GM12892 (cell line): ENCODE measurements at places on chromosomes 2 and 18.

DNA sequence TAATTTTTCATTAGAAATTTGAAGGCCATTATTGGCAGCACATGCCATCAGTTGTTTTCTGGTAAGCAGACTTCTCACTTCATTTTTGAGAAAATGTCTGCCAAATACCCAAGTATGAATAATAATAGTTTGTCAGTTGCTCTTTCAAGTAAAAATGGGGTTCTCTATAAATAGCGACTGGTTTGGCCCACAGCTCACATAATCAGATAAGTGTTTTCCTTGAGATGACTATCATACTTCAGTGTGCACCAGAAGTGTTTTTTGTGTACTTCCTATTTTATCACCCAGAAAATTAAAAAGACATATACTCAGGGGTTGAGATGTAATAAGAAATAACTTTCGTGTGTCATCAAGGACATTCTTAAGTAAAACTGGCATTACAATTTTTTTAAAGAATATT, 147.1 kb downstream of the PHLPP1 start:
- no peak for DNase-seq

GRCh38 chr2:86464652-86465051, 23.5 kb downstream of the KDM3A start:
- no peak for DNase-seq

- DNase-seq, result no peak
Measured at GRCh38 chr2:74290066-74290465, 53.1 kb downstream of the SLC4A5 start.

- no peak for DNase-seq
Measured at GRCh38 chr2:42804338-42804737, 12.0 kb upstream of the HAAO start.

DNA sequence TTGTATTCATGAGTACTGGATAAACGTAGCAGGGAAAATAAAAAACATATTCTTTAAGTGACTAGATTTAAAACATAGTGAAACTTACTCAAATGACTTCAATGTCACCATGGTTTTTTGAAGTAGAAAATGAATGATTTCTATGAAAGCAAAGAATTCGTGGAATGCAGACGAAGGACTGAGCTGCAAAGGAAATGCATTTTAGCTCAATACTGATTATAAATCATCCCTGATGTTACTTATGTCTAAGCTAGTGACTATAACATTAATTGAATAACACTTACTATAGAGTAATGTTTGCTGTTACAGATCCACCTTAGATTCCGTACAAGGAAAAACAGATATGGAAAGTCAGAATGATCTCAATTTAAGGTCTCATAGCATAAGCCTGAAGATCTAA, 1257.7 kb upstream of the CDH2 start:
- DNase-seq, result no peak

DNA sequence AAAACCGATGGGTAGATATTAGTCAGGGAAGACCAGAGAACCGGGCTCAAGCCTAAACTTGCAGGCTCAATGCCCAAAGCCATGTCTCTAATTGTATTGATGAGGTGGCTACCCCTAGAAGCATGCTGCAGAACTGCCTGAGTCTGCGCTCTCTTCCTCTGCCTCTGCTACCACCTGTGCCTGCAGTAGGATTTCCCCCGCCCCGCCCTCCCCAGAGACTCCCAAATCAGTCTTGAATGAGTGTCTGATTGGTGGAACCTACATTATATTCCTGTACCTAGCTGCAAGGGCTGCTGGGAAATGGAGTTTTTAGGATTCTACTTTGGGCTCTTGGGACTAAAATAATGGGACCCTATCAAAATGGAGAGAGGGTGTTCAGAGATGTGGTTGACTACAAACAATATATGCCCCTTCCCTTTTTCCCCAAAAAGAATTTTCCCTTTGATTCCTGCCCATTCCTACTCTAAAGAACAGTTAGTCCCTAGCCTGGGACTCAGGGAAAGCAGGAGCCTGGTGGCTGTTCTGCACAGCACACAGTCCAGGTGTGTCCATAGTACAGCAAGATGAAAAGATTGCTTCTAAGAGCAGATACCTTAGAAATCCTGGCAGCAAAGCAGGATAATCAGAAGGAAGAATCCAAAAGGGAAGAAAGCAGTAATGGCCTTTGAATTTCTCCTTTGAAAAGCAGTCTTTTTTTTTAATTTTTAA, 12.5 kb downstream of the GRP start:
- DNase-seq, result no peak

- no peak for DNase-seq
Measured at GRCh38 chr2:1756456-1756855, 12.1 kb upstream of the PXDN start.

- no peak for DNase-seq
Measured at GRCh38 chr2:146874260-146874658, 970.6 kb upstream of the ACVR2A start.

- no peak for DNase-seq
Measured at GRCh38 chr18:64322189-64322588, 173.3 kb upstream of the LINC00305 start.

DNA sequence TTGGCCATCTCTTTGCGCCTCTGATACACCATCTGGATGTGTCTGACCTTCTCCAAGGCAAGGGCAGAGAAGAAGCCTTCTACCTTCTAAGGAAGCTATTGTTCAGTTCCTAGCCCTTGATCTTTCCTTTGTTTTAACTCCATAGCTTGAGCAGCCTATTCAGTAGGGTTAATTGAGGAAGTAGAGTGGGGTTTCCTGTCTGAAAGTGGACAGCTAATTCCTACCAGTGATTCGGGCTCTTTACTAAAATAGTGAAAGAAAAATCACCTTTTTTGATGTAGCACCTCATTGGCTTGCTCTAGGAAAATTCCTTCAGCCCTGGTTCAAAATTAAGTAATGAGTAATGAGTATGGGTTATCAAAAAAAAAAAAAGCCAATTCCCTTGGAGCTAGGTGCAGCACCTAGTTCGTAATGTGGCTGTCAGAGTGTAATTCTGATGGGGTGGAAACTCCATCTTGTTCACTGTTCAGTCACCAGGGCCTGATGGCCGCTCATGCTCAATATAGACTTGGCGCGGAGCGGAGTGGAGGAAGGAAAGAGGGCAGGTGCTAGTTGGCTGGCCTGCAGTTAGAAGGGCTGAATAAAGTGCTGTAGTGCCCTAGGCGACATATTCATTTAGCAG, 2.9 kb upstream of the MGAT5 start:
- DNase-seq, result no peak

DNA sequence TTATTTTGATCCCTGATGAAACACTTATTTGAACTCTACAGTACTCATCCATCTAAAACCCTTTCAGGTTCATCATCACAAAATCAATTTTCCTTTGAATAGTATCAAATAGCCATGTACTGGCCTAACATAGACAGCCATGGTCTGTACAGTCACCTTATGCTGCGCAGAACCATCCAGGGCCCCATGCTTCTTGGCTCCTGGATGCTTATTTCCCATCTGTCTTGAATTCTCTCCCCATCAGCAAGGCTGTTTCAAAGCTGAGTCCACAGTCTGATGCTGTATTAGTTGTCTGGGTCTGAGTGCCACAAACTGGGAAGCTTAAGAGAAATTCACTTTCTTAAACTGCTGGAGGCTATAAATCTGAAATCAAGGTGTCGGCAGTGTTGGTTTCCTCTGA, 290.2 kb downstream of the OSR1 start:
- DNase-seq, result no peak

DNA sequence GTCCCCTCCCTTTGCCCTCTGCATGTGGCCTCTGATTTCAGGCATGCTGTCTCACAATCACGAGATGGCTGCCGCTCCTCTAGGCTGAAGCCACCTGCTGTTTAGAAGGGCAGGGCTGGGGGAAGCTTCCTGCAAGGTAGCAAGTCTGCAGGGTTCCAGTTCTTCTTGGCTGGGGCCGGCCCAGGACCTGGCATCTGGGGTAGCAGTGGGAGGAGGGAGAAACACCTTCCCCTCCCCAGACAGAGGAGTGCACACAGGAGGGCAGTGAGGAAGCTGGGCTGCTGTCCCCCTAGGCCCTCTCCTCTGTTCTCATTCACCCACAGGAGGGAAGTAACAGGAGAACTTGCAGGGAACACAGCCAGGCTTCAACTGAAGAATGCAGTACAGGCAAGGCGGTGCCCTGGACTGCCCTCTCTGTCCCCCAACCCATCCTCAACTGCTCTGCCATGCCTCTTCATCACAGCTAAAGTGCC, 345.9 kb upstream of the HS6ST1 start:
- DNase-seq, result no peak

GRCh38 chr2:184215745-184216144, 382.6 kb upstream of the ZNF804A start:
- DNase-seq, result no peak

DNA sequence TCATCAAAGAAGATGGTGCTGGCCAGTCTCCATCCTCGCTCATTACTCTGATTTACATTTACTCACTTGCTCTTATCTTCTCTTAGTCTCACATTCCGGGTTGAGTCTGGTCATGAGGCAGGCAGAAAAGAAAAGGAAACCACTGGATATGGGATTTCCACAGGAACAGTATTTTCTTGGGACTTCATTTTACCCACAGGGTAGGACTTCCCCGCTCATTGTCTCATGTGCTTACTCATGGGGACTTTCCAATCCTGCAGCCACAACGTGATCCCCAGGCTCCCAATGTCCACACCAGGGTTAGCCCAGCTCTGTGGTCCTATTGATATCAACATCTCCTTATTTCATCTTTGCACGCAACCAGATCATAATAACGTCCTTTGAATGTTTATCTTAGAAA, 373.8 kb downstream of the TMEM182 start:
- no peak for DNase-seq

- no peak for DNase-seq
Measured at GRCh38 chr18:35409911-35410310, 32.8 kb upstream of the ZNF396 start.

DNA sequence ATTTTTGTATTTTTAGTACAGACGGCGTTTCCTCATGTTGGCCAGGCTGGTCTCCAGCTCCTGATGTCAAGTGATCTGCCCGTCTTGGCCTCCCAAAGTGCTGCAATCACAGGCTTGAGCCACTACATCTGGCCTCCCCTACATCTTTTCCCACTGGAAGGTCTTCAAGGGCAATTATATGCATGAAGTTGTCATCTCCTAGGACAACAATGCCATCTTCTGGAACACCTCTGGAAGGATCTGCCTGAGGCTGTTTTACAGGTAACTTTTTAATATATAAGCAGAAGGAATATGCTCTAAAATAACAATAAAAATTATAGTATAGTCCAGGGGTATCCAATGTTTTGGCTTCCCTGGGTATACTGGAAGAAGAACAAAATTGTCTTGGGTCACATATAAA, 321.4 kb downstream of the AFF3 start:
- DNase-seq, result no peak

GRCh38 chr2:105308382-105309146, 21.0 kb downstream of the TGFBRAP1 start:
- DNase-seq, result no peak

GRCh38 chr2:29527947-29528346, 393.4 kb downstream of the ALK start:
- DNase-seq, result no peak

- DNase-seq, result no peak
Measured at GRCh38 chr2:128834880-128835252, 516.2 kb upstream of the HS6ST1 start.

GRCh38 chr2:165518611-165519010, 49.1 kb downstream of the CSRNP3 start:
- no peak for DNase-seq

DNA sequence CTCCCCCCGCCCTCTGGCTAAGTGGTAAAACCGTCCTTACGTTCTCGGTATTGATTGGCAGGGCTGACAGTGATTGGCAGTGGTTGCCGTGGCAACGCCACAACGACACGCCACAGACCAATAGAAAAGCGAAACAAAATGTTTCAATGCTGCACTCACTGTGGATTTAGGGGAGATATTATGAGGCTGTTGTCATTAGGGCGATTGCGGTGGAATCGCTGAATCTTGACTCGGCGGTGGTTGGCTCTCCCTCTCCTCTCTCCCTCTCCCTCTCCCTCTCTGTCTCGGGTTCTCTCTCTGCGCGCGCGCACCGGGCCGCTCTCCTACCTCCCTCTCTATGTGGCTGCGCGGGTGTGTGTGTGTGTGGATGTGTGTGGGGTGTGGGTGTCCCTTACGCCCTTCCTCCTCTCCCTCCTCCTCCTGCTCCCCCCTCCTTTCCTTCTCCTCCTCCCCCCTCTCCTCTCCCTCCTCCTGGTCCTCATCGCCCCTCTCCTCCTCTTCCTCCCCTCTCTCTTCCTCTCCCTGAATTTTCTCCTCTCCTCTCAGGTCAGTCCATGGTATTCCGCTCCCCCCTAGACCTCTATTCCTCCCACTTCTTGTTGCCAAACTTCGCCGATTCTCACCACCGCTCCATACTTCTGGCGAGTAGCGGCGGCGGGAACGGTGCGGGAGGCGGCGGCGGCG, at the start of gene SIX3:
SIX3 (plus strand) TSS at position 152 of the 684 bp plus-strand sequence; CDS start at position 555, 403 bp downstream.
- DNase-seq, result no peak

- no peak for DNase-seq
Measured at GRCh38 chr2:18479947-18480369, 80.5 kb downstream of the RDH14 start.

DNA sequence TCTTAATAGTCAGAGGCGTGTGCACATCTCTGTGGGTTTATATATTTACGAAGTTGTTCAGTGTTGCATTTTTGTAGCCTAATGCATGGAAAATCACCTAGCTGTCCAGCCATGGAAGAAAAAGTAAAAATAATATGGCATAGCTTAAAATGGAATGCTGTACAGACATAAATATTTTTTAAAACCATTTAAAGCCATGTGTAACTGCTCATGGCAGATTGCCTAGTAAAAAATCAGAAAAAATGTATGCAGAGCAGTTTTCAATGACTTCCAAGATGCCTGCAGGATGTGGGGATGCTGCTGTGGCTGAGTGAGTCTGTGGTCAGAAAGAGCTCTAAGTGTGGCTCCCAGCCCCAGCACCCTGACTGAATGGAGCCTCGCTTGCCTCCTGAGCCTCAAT, 64.8 kb upstream of the ALKAL2 start:
- DNase-seq, result no peak

DNA sequence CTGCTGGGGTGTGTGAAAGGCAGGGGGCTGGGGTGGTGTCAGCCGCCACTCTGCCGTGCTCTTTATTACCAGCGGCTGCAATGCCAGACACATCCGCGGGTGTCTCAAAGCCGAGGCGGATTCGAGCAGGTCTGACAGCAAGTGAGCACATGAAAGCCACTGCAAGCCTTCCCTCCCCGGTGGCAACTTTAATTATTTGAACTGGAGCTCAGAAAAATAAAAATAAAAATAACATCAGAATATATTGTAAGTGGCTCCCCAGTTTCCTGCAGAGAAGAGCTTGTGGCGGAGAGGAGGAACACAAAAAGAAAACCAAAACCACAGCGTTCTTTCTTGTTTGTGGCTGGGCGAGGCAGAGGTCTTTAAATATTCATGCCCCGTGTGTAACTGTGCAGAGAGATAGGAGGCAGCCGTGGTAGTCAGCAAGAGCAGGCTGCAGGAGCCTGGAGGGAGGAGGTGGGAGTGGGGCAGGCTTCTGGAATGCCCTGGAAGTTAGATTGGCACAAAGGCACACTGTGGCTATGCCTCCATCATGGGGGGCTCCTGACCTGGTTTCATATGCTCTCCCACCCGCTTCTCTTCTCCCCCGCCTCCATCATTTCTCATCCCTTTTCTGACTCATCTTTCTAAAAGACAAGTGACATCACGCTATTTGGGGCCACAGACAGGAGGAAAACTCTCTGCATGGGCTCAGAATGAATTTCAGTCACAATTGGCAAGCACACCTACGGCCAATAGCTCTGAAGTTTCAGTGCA, 199.8 kb downstream of the CLIP4 start:
- peak; percentile 38 for DNase-seq
